ENCODE measurements at places on chromosomes 3 and 15. TPM values are rescaled to one million over a fixed set of nuclear protein-coding genes. Genes with fewer than 3 reads are reported as not detected.

GRCh38 chr3:48215876-48216275 lies 7.4 kb upstream of the CAMP start:
- no peak for DNase-seq

DNA sequence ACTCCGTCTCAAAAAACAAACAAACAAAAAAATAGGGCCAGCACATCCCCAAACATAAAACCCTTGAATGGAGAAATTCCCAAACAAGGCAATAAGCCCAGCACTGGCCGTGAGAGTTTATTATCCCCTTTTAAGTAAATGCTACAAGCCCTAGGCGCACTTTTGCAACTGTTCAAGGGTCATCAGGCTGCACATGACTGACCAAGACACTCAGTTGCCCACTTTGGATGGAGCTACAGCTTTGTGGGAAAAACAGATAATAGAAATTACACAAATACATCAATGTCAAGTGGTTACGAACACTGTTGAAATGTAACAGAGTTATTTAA lies 33.7 kb upstream of the ZNF445 start:
- DNase-seq = no peak

- DNase-seq = no peak
Measured at GRCh38 chr3:161406594-161407555, 35.6 kb upstream of the SPTSSB start.

- DNase-seq = no peak
Measured at GRCh38 chr3:187871848-187872247, 126.6 kb upstream of the BCL6 start.

LIPC gene
- total RNA-seq = 12.9 TPM

PLA2G4D gene
- not detected for total RNA-seq

CASR gene
- total RNA-seq = not detected

MNS1 gene
- total RNA-seq = 3.1 TPM
